ENCODE measurements at places on chromosomes 6 and 20.

GRCh38 chr6:3848925-3849605 lies at the start of gene FAM50B:
Gene FAM50B, plus strand, starts transcription at chr6:3849373. Its CDS starts 439 bp downstream, at chr6:3849812.
- DNase-seq = peak; percentile 76

DNA sequence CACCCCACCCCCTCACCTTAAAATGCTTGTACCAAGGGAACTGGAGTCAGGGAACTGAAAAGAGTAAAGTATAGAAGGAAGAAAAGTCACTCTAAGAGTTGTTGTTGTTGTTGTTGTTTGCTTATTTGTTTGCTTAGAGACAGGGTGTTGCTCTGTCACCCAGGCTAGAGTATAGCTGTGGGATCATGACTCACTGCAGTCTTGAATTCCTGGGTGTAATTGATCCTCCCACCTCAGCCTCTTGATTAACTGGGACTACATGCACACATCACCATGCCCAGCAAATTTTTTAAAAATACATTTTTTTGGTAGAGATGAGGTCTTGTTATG lies 681.6 kb upstream of the GJE1 start:
- DNase-seq = no peak

DNA sequence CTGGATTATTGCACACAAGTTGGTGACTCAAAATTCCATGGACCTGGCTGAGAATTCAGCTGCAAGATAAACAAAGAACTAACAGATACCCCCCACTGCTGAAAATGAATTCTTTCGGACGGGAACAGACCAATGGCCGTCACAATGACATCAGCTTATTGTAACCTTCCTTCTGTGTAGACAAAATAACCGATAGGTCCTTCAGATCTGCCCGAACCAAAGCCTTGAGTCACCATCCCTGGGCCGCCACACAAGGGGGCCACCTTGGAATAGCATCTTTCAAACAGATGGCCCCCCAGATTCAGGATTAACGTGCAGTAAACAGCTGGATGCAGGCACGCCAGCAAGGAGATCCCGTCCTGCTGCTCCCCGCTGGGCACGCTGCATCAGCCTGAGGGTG lies 214.0 kb upstream of the EXOC2 start:
- DNase-seq = no peak

DNA sequence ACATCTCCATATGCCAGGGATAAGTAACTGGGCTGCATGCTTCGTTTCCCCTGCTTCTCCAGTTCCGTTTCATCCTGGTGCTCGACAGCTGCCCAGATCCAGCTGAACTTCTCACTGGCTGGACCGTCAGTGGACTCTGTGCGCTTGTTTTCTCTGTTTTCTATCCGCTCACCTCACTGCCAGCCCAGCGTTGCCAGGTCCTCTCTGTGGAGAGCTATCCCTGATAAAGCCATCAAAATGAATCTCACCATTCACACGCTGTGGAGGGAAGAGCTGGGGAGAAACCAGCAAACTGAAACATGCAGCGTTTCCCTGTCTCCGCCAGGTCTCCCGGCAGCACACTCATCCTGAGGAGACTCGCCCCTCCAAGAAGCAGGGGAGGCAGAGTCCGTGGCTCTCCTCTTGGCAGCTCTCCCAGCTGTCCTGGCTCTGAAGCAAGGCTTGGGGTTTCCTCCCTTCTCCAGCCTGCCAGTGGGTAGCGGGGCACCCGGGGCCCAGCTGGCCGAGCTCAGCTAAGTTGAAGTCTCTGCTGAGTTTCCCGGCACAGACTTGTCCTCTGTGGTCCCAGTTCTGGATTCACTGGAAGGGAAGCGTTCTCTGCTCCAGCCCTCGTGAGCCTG lies 160.9 kb downstream of the DTNBP1 start:
- DNase-seq = no peak

GRCh38 chr6:145367149-145367548 lies 368.2 kb downstream of the EPM2A start:
- DNase-seq = no peak

DNA sequence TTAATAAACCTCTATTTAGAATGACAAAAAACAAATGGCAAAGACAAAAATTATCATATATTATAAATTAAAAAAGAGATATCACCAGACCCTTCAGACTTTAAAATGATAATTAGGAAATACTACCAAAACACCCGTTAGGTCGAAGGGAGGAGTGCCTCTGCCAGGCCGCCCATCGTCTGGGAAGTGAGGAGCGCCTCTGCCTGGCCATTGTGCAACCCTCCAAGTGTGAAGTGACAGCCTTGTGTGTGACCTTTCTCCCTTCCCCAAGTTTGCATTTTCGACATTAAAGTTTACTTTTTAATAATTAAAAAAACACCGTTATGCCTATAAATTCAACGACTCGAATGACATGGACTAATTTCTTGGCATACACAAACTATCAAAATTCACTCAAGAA lies 64.5 kb upstream of the TASP1 start:
- no peak for DNase-seq

DNA sequence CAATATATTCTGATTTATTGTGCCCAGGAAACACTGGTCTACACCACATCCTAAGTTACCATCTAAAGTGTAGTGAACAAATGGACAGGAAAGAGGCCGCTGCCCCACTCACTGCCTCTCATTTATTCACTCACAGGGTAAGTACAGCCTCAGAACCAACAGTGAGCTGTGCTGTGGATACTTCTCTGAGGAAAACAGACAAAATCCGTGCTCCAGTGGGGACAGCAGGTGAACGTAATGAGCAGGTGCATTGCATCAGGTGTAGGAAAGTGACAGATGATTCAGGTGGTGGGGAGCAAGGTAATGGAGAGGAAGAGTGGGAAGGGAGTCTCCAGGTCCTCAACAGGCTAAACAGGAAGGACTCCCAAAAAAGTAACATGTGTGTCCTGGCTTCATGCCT lies 8.4 kb upstream of the ULBP2 start:
- DNase-seq = no peak

DNA sequence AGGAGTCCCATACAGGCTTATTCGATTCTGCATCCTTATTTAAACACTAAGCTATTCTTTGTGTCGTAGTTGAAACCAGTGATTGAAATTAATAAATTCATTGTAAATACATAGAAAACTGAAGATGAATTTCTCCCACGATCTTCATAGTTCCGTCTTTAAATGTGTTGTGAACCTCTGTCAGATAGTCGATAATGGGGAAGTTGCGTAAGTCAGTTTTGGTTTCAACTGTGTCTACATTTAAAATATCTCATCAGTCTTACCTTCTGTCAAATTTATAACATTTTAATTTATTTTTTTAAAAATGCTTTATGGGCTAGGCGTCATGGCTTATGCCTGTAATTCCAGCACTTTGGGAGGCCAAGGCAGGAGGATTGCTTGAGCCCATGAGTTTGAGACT lies 12.7 kb downstream of the STX11 start:
- no peak for DNase-seq

DNA sequence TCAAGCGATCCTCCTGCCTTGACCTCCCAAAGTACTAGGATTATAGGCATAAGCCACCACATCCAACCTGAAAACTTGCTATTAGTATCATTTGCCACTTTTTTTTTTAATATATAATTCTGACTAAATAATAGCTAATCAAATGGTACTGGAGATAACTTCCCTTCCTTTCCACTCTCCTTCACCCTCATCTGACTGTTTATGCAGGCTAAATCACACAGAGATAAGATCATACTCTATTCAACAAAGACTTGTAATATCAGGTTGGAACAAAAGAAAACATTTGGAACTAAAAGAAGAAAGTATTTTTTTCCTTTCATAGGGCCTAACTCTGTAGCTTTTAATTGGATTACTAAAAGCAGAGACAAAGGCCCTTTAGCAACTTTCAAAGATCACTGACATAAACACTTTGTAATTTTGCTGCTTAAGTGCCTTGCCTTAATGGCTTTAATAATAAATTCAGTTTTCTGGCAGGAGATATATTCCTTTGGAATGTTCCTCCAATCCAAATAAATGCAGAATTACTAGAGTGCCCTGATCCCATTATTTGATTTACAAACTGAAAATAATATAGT lies 198.7 kb upstream of the ASCC3 start:
- no peak for DNase-seq

DNA sequence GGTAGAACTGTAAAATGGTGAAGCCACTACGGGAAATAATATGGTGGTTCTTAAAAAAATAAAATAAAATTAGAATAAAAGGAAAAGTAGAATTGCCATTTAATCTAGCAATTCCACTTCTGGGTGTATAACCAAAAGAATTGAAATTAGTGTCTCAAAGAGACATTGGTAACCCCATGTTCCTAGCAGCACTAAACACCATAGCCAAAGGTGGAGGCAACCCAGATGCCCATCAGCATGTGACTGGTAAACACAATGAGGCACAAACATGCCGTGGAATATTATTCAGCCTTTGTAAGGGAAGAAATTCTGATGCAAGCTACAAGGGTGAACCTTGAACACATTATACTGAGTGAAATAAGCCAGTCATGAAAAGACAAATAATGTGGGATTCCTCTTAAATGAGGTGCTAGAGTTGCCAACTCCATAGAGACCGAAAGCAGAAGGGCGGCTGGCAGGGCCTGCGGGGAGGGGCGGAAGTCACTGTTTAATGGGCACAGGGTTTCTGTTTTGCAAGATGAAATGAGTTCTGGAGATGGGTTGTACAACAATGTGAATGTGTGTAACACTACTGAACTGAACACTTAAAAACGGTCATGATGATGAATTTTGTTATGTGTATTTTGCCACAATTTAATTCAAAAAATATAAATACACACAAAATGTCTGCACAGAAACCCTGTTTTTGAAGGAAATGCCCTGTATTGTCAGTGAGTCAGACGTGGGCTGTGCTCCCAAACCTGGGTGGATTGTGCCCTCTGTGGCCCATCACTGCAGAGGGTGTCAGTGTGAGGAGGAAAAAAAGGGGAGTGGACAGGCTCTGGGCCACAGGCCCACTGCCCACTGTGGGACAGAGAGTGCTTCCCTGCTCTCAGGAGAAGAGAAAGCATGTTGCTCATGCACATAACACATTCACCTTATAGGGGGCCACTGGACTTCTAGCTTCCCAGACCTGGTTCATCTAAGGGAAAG lies 49.6 kb upstream of the CD93 start:
- DNase-seq = no peak

GRCh38 chr6:33088258-33088930 lies 12.6 kb downstream of the HLA-DPB1 start:
- DNase-seq = no peak

DNA sequence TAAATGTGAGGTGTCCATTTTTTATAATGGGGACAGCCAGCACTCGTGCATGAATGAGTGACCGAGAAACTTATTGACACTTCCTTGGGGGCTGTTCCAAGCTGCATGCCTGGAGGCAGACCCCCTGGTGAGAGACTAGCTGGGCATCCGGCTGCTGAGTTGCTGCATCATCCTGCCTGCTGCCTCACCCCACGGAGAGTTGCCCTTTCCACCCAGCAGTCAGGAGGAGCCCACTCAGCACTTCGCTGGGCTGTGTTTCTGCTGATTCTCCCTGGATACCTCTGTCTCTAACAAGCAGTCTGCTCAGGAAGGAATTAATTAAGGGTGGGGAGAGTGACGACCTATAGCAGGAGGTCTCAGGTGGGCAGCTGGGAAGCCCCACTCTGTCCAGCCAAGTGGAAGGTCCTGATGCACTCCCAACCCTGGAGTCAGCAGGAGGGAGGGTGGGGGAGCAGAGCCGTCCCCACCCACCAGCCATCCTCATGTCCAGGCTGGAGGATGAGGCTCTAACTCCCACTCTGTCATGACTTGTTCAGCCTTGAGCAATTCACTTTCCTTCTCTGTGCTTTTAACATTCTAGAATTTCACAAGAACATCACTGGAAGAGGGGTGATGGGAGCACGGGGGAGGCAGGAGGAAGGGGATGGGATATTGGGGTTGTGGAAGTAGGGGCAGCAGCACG lies 177.3 kb downstream of the LRFN2 start:
- no peak for DNase-seq

- DNase-seq = no peak
Measured at GRCh38 chr6:25942561-25943147, 12.2 kb upstream of the SLC17A2 start.

- DNase-seq = peak; percentile 31
Measured at GRCh38 chr6:122530440-122531046, 58.9 kb upstream of the SERINC1 start.

- no peak for DNase-seq
Measured at GRCh38 chr20:51162015-51162414, 139.1 kb upstream of the KCNG1 start.
